HTR-8/SVneo (cell line): ENCODE measurements at places on chromosomes 6 and 20.

DNA sequence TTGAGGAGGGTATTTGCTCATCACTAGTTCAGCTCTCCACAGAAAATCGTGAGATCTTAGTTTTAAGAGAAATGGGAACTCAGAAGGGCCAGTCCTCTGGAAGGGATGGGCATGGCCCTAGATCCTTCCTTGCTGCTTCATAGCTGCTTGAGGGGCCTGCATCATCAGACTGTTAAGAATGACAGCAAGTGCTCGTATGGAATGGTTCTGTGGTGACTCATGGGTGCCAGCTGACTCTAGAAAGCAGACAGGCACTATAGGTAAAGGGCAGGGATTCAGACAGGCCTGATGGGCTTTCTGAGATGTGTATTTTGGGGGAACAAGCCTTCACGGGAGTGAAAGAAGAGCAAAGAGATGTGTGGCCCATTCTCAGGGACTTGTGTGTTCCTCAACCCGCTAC lies 90.8 kb downstream of the MYLK4 start:
- DNase-seq, result peak; percentile 54

DNA sequence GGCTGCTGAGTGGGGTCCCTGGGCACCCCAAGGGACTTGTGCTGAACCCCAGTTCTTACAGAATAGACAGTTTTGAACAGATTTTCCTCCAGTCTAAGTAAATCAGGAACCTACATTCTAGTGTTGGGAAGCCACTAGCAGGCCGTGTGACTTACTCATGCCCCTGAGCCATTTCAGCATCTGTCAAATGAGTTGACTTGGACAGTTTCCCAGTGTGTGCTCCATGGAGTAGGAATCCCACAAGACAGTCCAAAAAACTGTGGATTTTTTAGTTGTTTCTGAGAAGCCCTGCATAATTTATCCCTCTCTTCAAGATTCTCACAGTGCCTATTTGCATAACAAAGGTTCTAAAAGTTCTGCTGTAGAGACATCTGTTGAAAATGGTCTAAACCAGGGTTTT lies 2.1 kb downstream of the GABRR2 start:
- peak; percentile 71 for DNase-seq

- DNase-seq, result no peak
These were observed 20.1 kb downstream of the RNASET2 start for GRCh38 chr6:166936079-166936787.

DNA sequence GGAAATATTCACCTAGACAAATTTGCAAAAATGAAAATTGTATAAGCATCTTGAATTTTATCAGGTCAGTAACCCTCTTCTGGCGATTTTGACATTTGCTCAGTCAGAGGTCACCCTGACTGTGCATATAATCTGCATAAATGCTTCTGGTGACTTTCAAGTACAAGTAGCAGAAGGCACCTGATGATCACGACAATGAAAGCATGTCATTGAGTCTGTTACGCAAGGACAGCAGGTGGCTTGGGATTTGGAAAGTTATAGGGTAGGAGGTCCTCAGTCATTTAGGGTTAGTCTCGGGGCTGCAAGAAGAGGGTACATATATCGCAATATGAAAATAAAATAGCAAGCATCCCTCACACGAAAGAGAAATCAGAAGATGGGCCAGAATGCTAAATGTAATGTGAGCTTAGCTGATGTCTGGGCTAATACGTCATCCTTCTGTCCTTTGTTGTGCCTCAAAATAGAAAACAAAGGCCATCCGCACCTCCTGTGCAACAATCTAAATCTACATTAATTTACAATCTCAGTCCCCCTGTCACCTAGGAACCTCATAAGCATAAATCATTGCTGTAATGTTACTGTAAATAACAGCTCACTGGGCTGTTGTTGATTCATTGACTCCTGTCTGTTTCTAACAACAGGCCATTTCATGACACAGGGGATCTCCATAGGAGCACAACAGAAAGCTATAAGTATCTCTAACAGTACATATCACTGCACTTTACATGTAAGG lies 155.2 kb upstream of the RSPO3 start:
- DNase-seq, result no peak

DNA sequence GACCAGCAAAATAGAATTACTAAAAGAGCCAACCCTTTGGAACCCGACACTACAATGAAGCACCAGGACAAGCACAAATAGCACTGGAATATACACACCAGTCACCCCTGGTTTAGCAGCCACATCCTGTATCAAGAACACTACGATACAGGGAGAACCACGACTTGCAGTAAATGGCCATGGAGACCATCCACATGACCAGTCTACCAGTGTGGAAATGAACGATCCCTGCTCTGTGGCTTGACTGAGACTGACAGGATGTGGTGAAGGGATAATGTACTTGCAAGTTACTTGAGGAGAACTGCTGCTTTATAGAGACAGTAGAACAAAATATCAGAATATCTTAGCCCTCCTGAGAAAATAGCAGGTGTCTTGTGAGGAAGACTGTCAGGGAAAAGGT lies 169.6 kb downstream of the COL9A1 start:
- DNase-seq, result no peak

GRCh38 chr6:61606500-61606899 lies 679.5 kb downstream of the KHDRBS2 start:
- no peak for DNase-seq
